ENCODE measurements at places on chromosomes 12 and 14.

DNA sequence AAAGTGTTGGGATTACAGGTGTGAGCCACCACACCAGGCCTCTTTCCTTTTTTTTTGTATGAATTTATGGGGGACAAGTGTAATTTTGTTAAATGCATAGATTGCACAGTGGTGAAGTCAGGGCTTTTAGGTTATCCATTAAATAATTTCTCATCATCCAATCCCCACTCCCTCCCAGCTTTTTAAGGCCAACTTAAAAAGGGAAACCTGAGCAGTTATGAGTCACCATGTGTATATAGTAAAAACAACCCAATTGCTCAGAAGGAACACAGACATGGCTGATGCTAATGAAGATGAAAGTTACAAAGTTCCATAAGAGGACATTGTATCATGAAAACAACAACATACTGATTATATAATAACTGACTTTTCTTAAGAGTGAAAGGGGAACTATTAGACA is 25.6 kb upstream of the ARID2 start:
- DNase-seq: peak; percentile 12

- DNase-seq: no peak
Measured at GRCh38 chr12:57131896-57132744, 3.8 kb downstream of the LRP1 start.

- DNase-seq: no peak
Measured at GRCh38 chr12:99985129-99985570, 414 bp upstream of the ANKS1B start.

DNA sequence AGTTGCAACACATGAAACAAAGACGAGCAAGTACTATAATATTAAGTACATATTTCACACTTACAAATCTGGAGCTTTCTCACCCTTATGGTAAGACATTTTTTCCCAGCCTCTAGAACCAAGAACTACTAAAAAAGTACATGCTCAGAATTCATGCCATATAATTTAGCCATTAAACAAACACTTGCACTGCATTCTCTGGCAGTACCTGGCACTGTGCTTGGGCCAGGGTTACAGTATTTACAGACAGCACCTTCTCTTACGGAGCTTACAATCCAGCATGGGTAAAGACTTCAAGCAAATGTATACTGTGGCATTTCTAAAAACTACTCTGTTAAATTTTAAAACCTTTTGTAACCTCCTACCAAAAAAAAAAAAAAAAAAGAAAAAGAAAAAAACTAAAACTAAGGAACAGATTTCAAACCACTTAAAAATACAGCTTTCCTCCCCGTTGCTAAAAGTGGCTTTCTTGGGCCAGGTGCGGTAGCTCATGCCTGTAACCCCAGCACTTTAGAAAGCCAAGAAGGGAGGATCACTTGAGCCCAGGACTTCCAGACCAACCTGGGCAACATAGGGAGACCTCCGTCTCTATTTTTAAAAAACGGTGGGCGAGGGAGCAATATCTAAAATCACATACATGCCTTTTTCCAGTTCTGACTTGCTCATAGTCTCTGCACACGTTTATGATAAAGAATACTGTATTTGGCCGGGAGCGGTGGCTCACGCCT is 956 bp downstream of the GNPTAB start:
- DNase-seq: no peak

DNA sequence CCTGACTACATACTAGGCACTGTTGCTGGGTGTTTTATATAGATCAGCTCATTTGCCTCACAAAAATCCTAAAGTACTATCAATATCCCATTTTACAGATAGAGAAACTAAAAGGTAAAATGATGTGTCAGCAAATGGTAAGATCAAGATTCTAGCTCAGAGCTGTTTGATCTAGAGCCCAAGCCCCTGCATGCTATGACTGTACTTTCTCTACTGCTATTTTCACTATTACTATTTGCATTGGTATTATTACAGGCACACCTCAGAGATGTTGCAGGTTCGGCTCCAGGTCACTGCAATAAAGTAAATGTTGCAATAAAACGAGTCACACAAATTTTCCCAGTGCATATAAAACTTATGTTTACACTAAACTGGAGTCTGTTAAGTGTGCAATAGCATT is 10.9 kb downstream of the ISCU start:
- no peak for DNase-seq

DNA sequence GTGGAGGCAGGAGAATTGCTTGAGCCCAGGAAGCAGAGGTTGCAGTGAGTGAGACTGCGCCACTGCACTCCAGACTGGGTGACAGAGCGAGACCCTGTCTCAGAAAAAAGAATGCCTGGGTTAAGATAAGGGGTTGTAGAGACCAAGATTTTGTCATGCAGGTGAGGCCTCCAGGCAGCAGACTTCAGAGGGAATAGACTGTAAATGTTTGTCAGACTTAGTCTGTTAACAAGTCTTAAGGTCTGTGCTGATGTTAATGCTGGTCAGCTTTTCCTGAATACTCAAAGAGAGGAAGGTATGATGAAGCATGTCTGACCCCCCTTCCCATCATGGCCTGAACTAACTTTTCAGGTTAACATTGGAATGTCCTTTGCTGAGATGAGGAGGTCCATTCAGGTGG is 83.0 kb upstream of the FUT8 start:
- DNase-seq: no peak

DNA sequence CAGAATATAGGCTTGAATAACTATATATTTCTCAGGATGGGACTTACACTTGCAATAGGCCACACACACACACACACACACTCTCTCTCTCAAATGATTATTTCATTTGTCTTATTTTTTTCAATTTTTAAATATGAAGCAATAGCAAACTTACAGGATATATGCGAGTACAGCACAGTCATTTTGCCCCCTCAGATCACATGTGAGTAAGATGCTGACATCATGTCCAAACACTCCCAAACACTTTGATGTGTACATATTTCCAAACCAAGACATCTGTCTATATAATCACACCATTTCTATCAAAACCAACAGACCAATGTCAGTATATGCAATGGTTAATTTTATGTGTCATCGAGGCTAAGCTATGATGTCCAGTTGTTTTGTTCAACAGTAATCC is 1535.9 kb upstream of the FLRT2 start:
- DNase-seq: no peak

DNA sequence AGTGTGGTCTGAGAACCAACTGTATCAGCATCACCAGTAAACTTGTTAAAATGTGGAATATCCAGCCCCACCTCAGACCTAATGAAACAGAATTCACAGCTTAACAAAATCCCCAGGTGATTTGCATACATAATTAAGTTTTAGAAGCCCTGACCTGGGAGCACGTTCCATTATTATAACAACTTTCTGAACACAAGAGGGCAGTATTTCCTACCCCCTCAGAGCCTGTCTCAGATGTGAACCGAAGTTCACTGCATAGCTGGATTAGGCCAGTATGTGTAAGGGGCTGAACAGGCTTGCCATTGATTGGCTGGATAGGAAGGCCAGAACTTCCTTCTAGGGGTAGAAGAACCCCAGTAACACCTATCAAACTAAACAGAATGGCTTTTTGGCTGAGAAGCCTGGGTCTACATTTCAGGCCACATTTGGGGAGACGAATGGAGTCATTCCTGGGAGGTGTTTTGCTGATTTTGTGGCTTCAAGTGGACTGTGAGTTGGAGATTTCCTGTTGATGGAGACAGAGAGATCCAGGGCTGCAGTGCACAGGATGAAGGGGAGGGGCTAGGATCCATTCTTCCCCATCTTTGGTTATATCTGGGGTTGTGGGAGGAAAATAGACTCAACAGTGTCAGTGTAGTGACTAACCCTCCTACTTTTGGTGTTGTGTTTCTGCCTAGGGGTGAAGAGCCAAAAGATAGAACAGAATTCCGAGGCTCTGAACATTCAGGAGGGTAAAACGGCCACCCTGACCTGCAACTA is 94.7 kb upstream of the OR4E1 start:
- DNase-seq: no peak

DNA sequence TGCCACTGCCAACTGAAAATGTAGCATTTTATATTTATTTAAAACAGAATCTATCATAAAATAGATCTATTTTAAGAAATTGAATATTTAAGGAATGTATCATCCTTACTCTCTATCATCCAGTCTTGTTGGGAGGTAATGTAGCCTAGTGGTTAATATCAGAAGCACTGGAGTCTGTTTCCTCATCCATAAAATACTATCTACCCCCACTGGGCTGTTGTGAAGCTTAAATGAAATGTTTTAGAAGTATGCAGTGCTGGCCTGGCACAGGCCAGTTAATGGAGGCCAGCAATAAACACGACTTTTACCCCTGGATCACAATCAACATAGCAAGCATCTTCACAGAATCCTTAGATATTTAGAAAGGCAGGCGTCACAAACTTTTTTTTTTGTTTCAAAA is 188.0 kb downstream of the CAND1 start:
- no peak for DNase-seq

- DNase-seq: no peak
Measured at GRCh38 chr12:14261096-14261495, 104.4 kb upstream of the ATF7IP start.

- DNase-seq: no peak
Measured at GRCh38 chr12:14840616-14841015, 2.7 kb downstream of the ART4 start.

DNA sequence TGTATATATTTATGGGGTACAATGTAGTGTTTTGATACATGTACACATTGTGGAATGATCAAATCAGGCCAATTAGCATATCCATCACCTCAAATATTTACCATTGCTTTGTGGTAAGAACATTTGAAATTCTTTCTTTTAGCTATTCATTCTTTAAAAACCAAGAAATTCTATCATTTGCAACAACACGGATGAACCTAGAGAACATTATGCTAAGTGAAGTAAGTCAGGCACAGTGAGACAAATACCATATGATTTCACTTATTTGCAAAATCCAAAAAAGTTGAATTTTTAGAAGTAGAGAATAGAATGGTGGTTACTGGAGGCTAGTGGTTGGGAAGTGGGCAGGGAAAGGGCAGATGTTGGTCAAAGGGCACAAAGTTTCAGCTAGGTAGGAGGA is 129.3 kb upstream of the PTPRQ start:
- DNase-seq: no peak

- no peak for DNase-seq
Measured at GRCh38 chr12:67761566-67761965, 113.0 kb downstream of the DYRK2 start.

DNA sequence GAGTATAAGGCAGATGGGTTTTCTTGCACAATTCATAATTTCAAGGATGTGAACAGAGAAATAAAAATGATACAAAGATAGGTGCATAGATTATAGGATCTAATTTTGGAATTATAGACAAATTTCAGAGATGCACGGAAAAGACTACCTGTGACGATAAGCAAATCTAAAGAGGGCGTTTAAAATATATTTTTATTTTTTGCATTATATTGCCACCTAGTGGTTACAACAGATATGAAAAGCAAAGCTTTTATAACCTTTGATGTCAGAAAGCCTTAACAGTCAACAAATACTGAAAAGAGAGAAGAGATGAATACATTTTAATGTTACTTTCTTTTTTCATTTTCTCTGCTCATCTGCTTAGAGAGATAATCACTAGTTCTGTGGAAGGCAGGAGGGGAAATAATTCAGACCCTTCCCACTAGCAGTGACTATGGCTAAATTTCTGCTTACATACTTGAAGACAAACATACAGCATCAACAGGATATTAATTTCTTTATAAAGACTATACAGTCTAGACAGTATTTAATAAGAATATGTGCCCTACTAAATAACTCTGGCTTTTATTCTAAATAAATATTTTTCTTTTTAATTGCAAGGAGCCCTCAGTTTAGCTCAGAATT is 46.3 kb downstream of the NTS start:
- DNase-seq: no peak

- DNase-seq: no peak
Measured at GRCh38 chr12:97597031-97597751, 134.6 kb downstream of the RMST start.

DNA sequence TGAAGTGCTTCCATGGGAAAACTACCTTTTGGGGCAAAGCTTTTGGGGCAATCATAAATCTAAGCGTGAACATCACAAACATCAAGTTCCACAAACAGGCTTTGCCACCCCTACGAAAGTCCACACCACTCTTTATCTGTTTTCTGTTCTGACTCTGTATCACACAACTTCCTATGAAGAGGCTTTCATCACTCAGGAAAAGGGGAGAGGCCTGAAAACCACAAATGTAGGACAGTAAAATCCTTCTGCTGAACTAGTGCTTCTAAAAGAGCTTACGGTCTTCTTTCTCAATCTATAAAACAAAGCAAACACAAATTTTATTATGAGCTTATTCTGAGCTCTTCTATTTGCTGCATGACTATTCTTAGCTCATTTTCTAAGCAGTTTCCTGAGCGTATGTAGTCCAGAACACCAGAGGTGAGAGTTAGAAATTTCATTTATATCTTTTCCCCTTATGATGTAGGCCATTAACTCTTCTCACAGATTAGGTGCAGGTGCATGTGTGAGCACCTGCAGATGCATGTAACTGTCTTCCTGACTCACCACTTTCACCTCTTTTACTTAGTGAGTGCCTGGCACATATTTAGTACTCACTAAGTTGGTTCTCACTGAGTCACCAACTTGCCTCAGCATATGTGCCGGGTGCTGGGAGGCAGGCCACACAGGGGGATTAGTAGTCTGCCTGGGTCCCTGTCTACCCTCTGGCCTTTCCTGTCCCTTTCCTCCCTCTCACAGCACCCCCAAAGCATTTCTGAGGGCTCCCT is 32.9 kb upstream of the SYCP3 start:
- DNase-seq: no peak

DNA sequence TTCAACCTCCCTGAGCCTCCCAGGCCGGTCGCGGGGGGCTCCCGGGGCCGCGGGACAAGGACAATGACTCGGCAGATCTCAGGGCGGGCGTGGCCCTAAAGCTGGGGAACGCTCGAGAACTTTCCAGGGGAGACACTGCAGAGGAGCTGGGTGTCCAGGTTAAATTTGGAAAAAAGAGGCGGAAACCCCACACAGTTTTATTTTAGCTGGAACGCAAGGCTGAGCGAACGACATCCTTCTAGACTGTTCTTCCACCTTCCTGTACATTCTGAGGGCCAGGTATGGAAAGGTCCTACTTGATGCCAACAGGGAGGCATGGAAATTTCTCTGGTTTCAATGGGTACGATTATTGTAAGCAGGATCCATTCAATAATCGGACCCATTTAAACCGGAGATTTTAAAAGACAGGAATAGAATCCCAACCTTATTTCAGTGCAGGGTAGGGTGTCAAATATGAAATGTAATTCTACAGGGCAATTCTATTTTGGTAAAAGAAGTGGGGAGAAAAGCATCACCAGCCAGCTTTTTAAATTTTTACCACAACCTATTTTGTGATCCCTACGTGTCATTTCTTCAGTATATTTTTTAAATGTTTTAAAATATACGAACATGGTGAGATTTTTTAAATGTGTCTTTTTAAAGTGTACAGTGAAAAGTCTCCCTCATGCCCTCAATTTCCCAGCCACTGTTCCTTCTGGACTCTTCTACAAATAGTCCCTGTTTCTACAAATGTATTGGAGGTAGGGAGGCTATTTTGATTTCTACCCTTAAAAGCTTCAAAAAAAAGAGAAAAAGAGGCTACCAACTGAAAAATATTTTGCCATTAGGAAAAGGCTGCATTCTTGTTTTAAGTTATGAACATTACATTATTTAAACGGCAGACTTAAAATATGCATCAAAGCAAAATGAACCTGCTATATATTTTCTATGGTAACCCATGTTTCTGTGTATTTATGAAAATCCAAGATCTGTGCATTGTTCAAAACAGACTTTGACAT is 1.1 kb upstream of the UBC start:
- no peak for DNase-seq
